ENCODE measurements at places on chromosomes 4 and X.

- no peak for DNase-seq
Observed at GRCh38 chrX:152989292-152989658, 4.6 kb downstream of the PNMA5 start.

DNA sequence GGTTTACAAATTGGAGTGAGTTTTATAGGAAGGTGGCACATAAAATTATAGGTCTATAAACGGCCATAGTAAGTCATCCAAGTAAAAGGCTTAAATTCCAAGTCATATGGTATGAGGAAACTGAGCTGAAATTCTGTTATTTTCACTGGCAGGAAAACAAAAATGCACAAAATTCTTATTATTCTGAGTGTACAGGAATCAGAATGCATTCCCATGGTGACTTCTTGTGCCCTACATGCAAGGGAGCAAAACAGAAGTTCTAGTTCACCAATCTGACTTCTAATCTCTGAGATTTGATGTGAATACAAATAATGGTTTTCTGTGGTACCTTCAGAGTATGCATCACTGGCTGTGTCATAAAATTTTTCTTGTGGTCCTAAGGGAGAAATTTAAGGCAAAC is 102.9 kb downstream of the CLCN4 start:
- no peak for DNase-seq

- no peak for DNase-seq
Observed at GRCh38 chrX:42714981-42715700, 62.8 kb downstream of the PPP1R2C start.

DNA sequence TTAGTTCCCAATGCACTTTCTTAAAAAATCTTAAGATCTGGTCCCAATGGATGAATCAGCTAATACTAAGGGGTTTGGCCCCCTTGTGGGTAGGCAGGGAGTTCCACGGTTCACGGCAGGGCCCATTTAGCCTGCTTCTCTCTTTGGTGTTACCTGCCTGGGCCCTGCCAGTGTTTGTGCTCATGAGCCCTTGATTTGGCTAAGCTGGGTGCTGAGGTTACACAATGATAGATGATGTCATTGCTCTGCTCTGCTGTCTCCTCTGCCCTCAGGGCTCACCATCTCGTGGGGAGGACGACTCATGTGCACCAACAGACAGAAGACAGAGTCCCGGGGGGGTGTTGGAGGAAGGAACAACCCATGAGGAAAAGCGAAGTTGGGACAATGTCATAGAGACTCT is 24.4 kb downstream of the RTL5 start:
- peak; percentile 78 for DNase-seq

Measured in HTR-8/SVneo (cell line).